PC-9 (cell line): ENCODE measurements at places on chromosomes 2 and 18.

GRCh38 chr2:159661286-159661685 is 44.9 kb upstream of the BAZ2B start:
- DNase-seq, result no peak

- DNase-seq, result no peak
These were observed 36.3 kb upstream of the TMEM131 start for GRCh38 chr2:98032086-98032485.

GRCh38 chr2:209473930-209474419 is 50.1 kb downstream of the MAP2 start:
- DNase-seq, result peak; percentile 70

DNA sequence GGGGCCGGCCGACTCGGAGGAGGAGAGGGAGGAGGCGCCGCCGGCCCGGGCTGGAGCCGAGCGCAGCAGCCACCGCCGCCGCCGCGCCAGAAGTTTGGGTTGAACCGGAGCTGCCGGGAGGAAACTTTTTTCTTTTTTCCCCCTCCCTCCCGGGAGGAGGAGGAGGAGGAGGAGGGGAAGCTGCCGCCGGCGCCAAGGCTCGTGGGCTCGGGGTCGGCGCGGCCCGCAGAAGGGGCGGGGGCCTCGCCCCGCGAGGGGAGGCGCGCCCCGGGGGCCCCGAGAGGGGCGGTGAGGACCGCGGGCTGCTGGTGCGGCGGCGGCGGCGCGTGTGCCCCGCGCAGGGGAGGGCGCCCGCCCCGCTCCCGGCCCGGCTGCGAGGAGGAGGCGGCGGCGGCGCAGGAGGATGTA is 316 bp downstream of the CRIM1 start:
- no peak for DNase-seq

- peak; percentile 67 for DNase-seq
These were observed 2.4 kb downstream of the WDR43 start for GRCh38 chr2:28896906-28897305.

- peak; percentile 33 for DNase-seq
These were observed 245.4 kb downstream of the PTPRM start for GRCh38 chr18:7812431-7813063.

- no peak for DNase-seq
These were observed 1.8 kb downstream of the NOSTRIN start for GRCh38 chr2:168804214-168804613.

- DNase-seq, result no peak
These were observed 411.1 kb downstream of the FIGN start for GRCh38 chr2:163324677-163325076.

- DNase-seq, result no peak
These were observed 203.0 kb upstream of the KCNJ3 start for GRCh38 chr2:154495455-154495868.

GRCh38 chr2:99152199-99152895 is 2.4 kb downstream of the TSGA10 start:
- no peak for DNase-seq

DNA sequence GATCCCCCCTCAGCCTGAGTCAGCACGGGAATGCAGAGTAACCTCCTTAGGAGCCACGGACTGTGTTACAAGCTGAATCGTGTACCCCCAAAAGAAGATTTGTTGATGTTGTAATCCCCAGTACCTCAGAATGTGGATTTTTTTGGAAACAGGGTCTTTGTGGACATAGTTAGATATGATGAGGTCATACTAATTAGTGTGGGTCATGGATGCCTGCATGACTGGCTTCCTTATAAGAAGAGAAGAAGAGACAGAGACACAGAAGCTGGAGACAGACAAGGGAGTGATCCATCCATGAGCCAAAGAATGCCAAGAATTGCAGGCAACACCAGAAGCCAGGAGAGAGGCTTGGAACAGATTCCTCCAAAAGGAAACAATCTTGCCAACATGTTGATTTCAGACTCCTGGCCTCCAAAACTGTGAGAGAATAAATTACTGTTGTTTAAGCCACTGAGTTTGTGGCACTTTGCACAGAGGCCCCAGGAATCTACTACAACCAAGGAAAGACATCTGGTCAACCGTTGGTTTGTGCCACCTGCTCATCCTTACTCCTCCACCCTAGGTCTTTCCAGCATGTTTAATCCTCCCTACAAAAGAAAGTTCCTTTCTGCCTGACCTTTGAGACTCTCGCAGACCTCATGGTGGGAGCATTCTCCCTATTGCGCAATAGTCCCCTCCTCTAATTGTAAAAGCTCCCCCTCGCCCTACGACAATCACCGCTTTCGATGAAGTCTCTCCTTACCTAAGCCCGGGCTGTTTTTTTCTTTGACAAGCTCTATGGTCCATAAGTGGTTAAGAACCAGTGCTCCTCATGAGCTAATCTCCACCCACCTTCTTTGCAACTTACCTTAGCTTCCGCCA is 91.6 kb downstream of the DNER start:
- DNase-seq, result no peak

DNA sequence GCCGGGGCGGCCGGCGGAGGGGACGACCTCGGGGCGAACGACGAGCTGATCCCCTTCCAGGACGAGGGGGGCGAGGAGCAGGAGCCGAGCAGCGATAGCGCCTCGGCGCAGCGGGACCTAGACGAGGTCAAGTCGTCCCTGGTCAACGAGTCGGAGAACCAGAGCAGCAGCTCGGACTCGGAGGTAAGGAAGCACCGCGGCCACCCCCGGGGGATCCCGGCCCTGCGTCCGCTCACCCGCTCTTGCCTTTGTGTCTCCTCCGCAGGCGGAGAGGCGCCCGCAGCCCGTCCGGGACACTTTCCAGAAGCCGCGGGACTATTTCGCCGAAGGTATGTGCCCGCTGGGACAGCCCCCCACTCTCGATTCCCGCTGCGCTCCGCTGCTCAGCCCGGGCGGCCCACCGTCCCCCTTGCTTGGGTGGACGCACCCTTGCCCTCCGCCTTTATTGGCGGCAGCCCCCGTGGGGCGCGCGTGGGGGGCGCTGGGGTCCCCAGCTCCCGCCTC is 611 bp downstream of the TCF7L1 start:
- peak; percentile 21 for DNase-seq

DNA sequence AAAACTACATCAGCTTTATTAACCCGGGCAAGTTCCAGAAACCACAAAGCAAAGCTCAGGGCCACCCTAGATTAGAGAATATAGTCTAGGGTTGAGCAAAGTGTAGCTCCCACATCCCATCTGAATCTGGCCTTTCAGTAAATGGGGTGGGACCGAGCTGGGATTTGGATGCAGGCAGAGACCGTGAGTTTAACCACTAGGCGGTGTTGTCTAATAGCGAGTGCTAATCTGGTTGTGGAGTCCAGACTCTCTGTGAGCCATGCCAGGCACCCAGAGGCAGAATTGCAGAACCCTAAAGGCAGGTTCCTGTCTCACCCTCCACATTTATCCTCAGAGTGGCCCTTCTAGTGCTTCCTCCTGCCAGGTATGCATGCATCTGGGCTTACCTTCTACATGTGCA is 435.9 kb downstream of the TSN start:
- no peak for DNase-seq

DNA sequence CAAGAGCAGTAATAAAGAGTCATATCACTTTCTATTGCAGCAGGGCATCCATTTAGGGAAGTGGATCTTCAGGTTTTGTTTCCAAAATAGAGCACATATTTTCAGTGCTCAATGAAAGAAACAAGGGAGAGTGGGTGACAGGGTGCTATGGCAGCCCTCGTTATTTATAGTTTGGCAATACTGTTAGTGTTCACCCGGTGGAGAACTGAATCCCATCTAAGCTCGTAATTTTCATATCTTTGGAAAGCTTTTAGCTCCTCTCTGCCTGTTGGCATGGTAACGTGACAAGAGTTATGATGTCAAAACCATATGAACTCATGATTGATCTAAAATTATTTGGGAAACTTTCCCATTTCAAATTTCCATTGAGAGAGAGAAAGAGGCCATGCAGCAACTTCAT is 331.9 kb downstream of the LRRTM1 start:
- no peak for DNase-seq

DNA sequence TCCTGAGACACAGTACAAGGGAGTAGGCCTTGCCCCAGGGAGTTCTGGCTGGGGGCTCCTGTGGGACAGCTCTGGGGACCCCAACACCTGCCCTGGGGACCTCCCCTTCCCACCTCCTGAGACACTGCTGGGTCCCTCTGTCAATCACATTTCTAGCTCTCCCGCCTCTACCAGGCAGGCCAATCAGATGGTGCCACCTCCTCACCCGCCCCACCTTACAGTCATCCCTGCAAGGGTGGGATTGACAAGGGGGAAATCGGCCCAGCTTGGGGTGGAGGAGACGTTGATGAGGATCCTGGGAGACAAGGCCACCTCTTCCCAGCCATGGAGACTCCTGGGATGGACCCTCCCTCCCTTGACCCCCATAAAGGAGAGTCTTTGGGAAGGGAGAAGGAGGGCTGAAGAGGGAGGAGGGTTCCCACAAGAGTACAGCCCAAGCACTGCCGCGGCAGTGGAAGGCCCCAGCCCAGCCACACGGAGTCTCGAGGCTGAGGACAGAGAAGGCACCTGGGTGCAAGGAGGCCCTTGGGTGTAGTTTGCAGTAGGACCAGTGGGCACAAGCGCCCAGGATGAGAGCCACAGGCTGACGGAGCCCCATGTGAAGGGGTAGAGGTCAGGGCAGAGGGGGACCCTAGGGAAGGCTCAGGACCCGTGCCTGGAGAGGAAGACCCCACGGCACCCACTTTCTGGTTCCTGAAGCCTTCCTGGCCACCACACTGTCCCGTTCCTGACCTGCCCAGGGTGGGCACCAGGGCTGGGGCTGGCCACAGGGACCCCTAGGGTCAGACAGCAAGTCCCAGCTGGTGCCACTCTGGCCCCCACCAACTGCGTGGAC is 109.9 kb upstream of the OTOS start:
- peak; percentile 21 for DNase-seq

GRCh38 chr18:31399306-31400032 is 22.9 kb downstream of the DSG4 start:
- no peak for DNase-seq

DNA sequence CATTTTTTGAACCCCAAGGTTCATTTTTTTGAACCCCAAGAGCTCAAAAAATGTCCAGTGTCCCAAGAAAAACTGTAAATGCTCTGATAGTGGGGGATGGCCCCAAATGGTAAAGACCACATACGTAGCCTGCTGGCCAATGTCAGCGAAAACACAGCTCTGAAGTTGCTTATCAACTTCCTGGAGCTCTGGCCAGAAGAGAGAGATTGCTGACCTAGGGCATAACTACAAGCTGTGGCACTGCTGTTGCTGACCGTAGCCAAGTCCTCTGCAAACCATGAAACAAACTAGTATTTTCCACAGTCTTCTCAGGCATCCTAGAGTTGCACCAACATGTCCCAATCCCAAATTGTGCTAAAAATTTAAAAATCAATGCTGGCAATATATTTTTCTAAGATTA is 50.9 kb downstream of the REEP1 start:
- DNase-seq, result no peak

DNA sequence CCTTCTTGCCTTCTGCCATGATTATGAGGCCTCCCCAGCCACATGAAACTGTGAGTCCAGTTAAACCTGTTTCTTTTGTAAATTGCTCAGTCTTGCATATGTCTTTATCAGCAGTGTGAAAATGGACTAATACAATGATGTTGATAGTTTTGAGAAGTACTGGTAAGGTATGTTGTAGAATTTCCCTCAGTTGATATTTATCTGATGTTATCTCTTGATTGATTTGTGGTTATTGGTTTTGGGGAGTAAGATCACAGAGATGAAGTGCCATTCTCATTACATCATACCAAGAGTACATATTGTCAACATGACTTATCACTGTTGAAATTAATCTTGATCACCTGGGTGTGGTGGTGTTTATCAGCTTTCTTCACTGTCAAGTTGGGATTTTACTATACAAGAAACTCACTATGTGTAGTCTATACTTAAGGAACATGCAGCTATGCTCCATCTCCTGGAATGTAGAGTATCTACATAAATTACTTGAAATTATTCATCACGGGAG is 5.1 kb upstream of the SPAG16 start:
- DNase-seq, result no peak

- DNase-seq, result no peak
These were observed 81.3 kb downstream of the ANKRD12 start for GRCh38 chr18:9217743-9218451.

GRCh38 chr18:4319738-4320677 is 135.1 kb downstream of the DLGAP1 start:
- DNase-seq, result no peak

- no peak for DNase-seq
These were observed 359 bp downstream of the TGFBRAP1 start for GRCh38 chr2:105329197-105329554.

- no peak for DNase-seq
These were observed 400.3 kb upstream of the TRIB2 start for GRCh38 chr2:12316476-12316875.

GRCh38 chr2:63977904-63978303 is 41.3 kb downstream of the VPS54 start:
- DNase-seq, result no peak

GRCh38 chr2:118098307-118099030 is 10.2 kb downstream of the INSIG2 start:
- peak; percentile 32 for DNase-seq

- DNase-seq, result no peak
These were observed 51.1 kb downstream of the TEX51 start for GRCh38 chr2:126949775-126950174.

DNA sequence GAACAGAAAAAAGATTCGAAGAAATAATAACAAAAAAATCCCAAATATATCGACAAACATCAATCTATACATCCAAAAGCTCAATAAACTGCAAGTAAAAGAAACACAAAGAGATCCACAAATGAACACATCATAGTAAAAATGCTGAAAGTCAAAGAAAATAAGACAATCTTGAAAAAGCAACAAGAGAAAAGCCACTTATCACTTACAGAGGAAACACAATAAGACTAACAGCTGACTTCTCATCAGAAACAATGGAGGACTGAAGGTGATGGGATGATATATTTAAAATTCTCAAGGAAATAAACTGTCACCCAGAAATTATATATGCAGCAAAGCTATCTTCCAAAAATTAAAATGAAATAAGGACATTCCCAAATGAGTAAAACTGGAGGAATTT is 140.3 kb downstream of the NDUFA10 start:
- no peak for DNase-seq

- no peak for DNase-seq
These were observed 249.6 kb upstream of the LRP1B start for GRCh38 chr2:142380372-142380771.

- DNase-seq, result no peak
These were observed 21.6 kb downstream of the KCNG2 start for GRCh38 chr18:79819064-79819967.

DNA sequence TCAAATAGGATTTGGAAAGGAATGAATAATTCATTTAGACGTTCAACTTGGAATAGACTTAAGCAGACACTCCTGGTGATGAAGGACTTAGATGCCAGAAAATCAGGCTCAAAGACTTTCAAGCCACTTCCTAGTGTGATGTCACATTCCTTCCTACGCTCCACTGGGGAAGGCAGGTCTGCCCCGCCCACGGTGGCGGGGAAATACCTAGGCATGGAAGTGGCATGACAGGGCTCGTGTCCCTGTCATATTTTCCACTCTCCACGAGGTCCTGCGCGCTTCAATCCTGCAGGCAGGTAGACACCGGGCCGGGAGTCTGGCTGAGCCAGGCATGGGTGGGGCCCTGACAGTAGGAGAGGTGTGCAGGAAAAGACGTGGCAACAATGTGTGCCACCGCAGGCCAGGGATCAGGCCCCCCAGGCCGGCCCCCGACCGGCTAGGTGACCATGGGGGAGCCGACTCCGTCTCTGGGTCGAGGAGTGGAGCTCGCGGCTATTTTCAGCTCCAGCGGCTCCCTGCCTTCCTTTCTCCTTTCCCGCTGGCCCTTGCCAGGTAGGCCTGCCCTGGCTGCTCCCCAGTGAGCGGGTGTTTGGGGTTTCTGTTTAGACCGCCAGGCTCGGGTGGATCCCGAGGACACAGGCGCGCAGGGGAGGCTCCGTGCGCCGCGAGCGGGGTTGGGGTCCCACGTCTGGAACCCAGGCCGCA is at the start of gene IL1RL2:
IL1RL2 (plus strand) TSS at position 233 of the 705 bp plus-strand sequence. CDS start 845 bp downstream, outside the sequence.
- DNase-seq, result no peak

- DNase-seq, result no peak
These were observed 487.7 kb downstream of the LRRTM4 start for GRCh38 chr2:77034445-77034844.
